ENCODE measurements at places on chromosomes 5 and 9.

DNA sequence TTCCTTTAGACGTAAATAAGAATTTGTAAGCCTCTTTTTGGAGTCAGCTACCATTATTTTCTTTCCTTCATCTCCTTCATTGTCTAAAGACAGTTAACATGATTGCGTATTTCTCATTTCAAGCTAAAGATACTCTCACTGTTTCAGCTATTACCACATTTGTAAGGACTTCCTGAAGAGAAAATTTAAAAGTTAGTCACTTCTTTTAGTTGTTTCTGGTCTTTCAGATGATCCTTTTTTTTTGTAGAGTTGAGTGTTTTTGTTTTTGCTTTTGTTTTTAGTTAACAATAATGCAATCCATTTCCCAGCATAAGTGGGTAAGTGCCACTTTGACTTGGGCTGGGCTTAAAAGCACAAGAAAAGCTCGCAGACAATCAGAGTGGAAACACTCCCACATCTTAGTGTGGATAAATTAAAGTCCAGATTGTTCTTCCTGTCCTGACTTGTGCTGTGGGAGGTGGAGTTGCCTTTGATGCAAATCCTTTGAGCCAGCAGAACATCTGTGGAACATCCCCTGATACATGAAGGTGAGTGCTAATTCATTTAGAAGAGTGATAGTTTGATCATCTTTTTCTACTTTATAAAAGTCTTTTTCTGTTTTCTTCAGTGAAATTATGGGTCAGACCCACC, 2.0 kb downstream of the IL31RA start:
- peak; percentile 10 for DNase-seq

- no peak for DNase-seq
These were observed 978 bp upstream of the UBE2B start for GRCh38 chr5:134370311-134370870.

GRCh38 chr5:79133121-79133656, 21.6 kb downstream of the BHMT start:
- peak; percentile 48 for DNase-seq

- peak; percentile 48 for DNase-seq
These were observed 103.7 kb downstream of the ATPSCKMT start for GRCh38 chr5:10145923-10146401.

DNA sequence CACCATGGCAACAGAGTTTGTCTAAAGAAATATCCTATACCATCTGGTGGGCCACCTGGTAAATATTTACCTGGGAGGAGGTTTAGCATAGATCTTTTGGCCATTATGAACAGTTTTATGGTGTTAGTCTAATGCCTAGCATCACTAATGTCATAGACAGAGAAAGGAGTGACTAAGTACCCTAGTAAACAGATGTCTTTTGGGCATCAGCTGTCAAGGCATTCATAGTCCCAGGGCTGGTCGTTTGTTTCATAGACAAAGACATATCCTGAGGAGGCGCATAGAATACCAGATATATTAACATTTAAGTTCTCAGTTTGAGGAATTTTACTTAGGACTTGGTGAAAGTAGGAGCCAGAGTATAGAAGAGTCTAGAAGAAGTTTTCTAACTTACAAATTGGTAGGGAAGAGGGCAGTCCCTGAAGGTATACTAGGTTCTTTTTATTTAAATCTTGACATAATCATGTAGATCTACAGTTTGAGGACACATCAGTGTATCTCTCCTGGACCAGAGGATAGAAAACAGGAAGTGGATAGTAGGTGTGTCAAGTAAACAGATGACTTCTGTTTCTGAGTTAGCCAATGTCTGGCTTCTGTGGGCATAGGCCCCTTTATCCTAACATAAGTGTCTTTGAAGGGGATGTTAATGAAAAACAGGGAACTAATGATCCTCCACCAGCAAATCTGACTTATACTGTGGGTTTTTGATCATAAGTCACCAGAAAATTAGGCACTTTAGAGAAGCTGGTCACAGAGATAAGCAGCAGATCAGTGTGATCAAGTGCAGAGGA, 105.0 kb upstream of the PRSS3 start:
- no peak for DNase-seq

DNA sequence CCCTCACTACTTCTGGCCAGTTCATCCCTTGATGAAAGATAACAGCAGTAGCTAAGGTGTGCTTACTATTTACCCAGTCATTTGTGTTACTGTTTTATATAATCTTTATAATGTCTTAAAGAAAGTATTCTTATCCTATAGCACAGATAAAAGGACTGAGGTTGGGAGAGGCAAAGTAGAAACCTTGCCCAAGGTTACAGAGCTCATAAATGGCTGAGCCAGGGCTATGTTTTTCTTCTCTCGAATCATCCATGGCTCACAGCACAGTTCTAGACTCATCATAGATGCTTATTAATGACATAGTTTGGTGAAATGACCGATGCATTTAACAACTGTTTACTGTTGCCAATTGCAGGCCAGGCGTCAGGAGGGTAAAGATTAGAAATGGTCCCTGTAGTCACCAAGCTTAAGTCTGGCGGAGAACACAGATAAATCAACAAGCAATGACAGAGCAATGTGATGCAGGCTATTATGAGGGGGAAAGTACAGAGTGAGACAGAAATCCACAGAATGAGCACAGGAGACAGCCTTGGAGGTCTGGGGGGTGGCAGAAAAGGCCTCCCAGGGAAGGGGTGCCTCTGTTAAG, 65.6 kb upstream of the ZNF622 start:
- DNase-seq = no peak

- no peak for DNase-seq
These were observed 151.8 kb upstream of the RAD23B start for GRCh38 chr9:107131108-107131799.

GRCh38 chr5:107820429-107820828, 149.7 kb upstream of the EFNA5 start:
- DNase-seq = no peak

GRCh38 chr5:141783005-141783946, 94.9 kb downstream of the PCDH1 start:
- no peak for DNase-seq

DNA sequence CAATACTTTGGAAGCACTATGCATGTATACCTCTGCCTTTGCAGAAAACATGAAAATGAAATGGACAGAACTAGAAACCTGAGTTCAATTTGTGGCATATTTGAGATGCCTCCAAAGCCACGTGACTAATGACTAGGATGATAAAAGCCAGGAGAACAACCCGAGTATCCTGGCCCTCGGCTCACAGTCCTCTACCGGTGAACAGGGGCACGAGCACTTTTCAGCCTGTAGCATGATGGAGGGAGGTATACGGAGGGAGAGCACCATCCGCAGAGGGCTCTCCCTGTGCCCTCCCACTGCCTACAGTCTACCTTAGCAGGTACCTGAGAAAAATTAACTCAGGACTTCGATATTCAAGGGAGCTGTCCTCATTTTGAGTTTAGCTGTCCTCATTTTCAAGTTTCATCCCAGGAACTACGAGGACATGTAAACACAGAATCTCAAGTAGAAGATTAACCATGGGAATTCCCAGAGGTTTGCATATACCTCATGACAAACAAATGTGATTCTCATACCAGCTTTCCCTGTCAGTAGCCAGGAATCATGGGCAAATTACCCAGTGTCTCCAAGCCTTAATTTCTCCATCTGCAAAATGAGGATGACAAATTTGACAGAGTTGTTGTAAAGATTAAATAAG, 249.3 kb downstream of the DNAH5 start:
- no peak for DNase-seq

DNA sequence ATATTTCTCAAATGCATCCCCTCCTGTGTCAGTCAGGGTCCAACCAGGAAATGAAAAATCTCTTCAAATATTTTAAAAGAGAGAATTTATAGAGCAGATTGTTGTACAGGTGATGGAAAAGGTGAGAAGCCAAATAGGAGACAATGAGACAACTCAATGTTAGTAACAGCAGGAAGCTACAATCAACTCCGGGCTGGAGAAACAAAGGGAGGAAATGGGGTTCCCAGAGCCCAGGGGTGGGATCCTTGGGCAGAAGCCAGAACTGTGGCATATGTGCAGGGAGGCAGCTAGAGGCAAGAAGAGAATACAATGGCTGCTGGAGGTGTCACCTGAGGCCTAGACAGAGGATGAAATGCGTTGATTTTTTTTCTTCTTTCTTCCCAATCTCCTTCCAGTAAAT, 361.8 kb upstream of the ACTBL2 start:
- no peak for DNase-seq

DNA sequence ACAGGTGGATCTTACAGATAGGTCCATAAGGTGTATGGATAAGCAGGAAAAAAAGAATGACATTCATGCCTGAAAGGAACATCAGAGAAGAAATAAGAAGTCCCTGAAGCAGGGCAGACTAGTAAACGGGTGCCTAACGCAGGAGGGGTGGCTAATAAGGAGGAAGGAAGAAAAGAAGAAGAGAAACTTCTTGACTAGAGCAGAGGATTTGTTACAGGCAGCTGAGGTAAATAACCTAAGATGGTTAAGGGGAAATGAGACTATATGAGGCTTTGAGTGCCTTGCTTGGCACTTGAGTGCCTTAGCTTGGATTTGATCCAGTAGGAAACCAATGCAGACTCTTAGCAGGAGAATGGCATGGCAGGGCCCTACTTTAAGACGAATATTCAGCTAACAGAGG, 313.5 kb upstream of the PDE4D start:
- no peak for DNase-seq

DNA sequence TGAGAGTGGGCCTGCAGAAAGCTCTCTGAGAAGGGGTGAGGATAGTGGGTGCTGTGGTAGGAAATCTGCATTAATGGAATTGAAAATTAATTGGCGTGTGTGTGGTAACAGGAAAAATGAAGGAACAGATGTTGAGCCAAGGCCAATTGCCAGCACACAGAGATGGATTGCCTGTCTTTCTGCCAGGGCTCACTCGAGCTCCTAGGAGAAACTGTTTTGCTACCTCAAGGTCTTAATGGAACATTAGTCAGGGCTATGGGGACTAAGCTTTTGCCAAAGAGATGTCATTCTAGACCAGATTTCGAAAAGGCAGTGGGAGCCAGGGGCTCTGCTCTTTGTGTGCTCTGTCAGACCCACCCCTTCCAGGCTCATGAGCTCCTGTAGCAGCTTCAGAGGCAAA, 124.0 kb upstream of the EFNA5 start:
- DNase-seq = no peak

GRCh38 chr9:86324308-86324707, 29.9 kb downstream of the TUT7 start:
- peak; percentile 45 for DNase-seq

DNA sequence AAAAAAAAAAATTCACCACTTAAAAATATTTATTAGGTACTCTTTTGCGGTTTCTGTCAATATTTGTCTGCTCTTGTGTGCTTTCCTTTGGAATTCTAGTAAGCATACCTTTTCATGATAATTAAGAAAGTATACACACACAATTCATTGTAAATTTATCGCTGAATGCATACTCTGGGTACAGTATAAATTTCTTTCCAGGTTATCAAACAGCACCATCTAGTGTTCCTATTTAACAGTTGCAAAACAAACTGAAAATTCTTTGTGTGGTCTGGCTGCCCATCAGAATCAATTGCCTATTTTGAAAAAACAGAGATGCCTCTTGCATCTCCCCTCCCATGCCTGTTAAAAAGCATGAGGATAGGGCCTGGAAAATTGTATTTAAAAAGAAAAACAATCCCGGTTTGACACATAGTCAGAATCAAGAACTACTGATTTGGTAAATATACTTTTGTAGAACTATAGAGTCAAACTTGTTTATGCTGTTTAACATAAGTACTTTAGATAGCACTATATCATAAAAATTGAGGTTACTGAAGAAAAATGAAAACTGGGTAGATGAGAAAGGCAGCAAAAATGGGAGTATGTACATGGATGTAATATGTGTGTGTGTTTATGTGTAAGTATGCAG, 16.2 kb downstream of the PGGT1B start:
- peak; percentile 44 for DNase-seq

- DNase-seq = no peak
These were observed 41.7 kb downstream of the ZNF608 start for GRCh38 chr5:124704594-124705284.

DNA sequence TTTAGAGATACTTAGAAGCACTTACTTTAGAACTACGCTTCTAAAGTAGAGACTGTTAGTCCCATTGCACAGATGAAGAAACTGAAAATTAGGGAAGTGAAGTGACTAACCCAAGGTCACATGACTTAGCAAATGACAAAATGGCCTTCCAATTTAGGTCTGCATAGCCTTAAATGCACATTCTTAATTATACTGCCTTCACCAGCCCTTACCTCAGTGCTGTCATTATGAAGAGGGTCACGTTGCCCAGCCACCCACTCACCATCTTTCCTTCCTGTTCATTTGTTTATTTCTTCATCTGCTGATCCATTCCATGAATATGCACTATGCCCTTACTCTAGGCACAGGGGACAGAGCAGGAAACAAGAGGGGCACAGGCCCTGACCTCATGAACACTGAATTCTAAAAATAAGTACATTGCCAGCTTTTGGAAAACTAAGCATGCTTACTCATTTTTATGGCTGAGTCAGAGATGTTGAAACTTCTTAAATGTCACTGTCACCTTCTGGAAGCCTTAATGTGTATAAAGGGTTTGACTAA, 8.6 kb downstream of the HAVCR2 start:
- peak; percentile 86 for DNase-seq

GRCh38 chr5:180820788-180821321, 18.2 kb upstream of the MGAT1 start:
- peak; percentile 38 for DNase-seq

- no peak for DNase-seq
These were observed 214.4 kb downstream of the NXNL2 start for GRCh38 chr9:88749420-88749819.

DNA sequence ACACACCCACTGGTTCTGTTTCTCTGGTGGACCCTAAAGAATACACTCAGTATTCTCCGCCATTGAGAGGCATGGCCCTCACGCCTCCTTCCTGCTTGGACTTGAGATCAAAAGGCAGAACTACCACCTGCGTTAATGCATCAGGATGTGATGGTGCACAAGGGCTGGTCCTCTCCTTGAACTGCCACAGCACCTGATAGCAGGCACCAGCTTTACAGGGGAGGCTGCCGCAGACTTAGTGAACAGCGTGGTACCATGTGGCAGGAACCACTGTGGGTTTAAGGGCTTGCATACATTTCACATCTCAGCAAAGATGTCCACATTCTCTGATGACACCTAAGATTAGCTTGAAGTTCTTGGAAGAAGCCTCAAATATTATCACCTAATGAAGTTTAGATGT, 208.7 kb downstream of the GADD45G start:
- no peak for DNase-seq

GRCh38 chr9:130746434-130747212, 53.0 kb downstream of the EXOSC2 start:
- no peak for DNase-seq

DNA sequence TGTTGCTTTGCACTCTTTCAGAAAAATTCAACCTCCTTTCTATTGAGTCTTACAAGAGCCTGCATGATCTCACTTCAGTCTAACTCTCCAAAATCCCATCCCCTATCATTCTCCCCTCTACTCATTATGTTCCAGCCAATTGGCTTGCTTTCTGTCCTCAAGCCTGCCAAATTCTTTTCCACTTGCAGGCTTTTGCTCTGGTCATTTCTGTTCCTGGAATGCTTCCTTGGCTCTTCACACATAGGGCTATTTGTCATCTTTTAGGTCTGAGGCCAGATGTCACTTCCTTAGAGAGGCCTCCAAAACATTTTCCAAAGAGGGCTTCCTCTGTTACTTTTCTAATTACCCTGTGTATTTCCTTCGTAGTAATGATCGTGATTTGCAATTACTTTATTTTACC, 11.8 kb upstream of the CHD1 start:
- no peak for DNase-seq

- DNase-seq = no peak
These were observed 115.3 kb downstream of the MACIR start for GRCh38 chr5:103373597-103374472.

GRCh38 chr5:110832683-110833082, 93.9 kb downstream of the SLC25A46 start:
- no peak for DNase-seq

All from HCEC 1CT (cell line).